ENCODE measurements at places on chromosomes 5 and 9.

GRCh38 chr9:95506428-95506677, 10.4 kb downstream of the PTCH1 start:
- no peak for DNase-seq

DNA sequence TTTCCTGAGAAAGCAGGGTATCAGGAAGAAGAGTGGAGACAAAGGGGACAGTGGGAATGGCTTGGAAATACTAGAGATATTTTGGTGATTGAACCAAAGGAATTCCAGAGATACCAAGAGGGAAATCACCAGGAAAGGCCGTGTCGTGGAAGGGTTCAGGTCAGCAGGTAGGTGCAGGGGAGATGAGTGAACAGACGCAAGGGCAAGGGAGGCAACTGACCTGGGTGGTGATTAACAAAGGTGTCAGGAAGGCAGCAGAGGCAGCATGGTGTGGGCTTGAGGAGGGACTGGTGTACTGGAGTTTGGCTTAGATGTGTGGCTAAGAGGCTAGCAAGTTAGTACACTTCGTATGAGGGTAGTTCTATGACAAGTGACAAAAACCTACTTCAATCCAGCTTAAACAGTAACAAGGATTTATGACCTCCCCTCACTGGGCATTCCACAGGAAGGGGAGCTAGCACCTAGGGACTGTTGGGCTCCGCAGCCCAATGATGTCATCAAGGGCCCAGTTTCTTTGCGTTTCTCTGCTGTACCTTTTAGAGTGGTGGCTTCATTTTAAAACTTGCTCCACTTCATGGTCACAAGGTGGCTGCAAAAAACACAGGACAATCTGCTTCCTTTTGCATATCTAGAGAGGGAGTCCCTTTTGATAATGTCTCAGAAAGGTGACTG, 37.0 kb downstream of the INIP start:
- DNase-seq, result no peak

DNA sequence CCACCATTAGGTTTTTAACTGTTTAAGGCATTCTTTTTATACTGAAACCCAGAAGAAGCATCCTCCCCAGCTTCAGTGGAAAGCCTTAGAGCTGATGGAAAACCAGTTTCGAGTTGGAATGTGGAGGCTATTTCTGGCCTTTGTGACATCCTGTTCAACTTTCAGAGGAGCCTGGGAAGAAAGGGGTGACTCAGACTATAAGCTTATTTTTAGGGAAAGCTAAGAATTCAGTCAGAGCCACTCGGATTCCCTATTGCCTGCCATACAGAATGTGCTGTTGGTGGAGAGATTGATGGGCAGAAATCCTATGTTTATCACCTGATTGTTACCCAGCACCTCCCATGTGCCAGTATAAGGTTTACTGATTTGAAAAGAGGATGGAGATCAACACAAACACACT, 19.8 kb downstream of the PALM2AKAP2 start:
- no peak for DNase-seq

DNA sequence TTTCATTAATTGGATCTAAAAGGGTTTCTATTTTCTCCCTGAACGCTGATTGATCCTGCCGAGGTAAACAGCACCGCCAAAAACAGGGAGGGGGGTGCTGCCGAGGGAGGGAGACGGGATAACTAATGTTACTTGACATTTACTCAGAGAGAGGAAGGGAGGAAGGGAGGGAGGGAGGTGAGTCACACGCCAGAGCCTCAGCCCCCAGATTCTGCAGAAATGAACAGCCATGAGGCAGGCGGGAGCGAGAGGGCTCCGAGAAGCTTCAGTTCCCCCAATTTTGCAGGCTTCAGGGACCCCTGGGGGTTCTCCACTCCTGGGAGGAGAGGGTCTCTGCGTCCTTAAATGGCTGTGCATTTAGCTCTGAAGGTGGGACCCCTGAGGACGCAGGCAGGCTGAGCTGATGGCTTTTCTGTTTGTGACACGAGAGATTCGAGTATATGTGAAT, 59.1 kb upstream of the IER5L start:
- no peak for DNase-seq

GRCh38 chr9:136793086-136793946, 2.2 kb downstream of the TMEM141 start:
- DNase-seq, result no peak

DNA sequence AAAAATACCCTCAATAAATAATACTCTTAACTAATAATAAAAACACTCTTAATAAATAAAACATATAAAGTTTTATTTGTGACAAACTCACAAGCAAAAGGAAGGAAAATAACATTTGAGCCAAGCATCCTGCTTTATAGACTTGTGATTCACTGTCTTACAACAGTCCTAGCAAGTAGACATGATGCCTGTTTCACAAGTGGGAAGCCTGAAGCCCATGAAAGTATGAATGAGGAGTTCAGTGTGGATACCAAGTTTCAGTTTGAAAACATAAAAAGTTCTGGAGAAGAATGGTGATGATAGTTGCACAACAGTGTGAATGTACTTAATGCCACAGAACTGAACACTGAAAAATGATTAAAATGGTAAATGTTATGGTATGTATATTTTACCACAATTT, 10.9 kb downstream of the HABP4 start:
- DNase-seq, result no peak

- no peak for DNase-seq
Measured at GRCh38 chr9:69122549-69123141, 51.4 kb upstream of the TJP2 start.

DNA sequence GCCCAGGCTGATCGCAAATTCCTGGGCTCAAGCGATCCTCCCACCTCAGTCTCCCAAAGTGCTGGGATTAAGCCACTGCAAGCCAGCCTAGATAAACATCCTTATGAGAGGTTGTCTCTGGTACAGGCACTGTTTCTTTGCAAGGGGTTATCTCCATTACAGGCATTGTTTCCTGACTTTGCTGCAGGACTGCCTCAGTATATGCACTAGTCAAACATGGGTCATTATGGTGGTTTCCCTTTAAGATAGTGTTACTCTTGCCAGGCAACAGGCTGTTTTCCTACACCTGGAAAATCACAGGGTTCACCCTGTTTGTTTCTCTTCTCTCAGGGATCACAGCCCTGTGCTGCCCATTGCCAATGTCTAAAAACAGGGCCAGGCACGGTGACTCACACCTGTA, 7.8 kb upstream of the CLTB start:
- no peak for DNase-seq

DNA sequence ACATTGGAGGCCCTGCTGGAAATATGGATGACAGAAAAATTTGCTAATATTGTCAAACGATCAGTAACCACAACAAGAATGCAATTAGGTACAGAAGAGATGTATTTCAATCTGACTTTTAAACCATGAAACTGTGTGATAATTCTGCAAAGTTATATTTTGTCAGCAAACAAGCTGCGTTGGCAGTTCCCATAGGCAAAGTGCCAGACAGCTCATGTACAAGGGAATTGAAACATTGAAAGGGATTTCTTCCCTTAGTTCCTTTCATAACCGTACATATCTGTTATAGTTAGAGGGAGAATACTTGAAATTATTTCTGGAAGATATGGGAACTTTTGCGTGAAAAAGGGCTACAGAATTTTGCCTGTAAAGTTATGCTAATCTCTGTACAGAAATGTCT, 419.4 kb upstream of the PTGER4 start:
- no peak for DNase-seq

DNA sequence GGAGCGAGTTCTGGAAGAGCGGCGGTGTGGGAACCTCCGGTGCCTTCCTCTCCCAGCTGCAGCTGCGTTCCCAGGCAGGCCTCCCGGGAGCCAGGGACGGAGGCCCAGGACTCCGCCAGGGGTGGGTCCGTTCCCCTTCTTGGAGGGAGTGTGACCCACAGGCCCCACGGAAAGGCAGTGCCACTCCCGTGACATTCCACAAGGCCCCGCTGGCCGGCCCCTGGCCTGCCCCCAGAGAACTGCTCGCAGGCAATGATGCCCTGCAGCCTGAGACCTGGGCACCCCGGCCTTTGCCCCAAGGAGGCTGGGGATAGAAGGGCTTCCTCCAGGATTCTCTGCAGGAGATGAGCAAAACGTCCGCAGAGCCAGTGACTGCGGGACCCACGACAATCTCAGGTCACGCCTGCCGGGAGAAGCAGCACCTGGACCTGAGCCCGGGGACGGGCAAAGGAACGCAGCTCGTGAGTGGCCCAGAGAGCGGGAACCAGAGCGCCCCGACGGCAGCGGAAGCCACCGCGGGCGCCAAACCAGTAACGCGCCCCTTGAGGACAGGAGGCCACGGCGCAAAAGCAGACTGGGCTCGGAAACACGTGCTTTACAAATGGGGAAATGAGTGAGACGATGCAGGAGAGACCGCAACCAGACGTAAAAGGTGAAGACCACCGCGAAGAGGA, 9.3 kb downstream of the OBP2B start:
- DNase-seq, result no peak

DNA sequence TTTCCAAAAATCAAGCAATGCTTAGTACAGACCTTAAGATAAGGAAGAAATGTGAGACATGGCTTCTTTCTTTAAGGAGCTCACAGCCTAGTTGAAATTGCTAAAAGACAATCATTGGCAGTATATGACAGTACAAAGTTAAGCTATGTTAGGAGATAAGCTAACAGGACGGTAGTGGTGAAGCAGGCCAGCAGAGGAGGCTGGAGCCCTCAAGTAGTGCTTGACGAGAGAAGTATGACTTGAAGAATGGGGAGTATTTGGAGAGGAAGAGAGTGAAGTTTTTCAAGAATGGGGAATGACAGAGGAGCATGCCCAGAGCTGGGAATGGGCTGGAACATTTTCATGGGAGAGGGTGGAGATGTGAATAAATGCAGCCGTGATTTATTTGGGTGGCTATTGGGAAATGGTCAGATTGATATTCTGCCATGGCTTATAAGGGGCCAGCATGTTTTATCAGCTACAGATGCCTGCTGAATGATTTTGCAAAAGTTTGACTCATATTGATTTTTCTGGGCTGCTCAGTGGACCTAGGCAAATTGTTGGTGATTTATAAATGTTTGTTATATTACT, 43.7 kb downstream of the LURAP1L start:
- no peak for DNase-seq

Measured in progenitor cell of endocrine pancreas (in vitro differentiated cells).